ENCODE measurements at places on chromosomes 1 and 21. TPM values are rescaled to one million over a fixed set of nuclear protein-coding genes. Genes with fewer than 3 reads are reported as not detected.
A peak's percentile ranks its signal among the peaks of the same experiment; 100 is the strongest.

GRCh38 chr21:42237577-42237976, 18.6 kb downstream of the ABCG1 start:
- DNase-seq = no peak

DNA sequence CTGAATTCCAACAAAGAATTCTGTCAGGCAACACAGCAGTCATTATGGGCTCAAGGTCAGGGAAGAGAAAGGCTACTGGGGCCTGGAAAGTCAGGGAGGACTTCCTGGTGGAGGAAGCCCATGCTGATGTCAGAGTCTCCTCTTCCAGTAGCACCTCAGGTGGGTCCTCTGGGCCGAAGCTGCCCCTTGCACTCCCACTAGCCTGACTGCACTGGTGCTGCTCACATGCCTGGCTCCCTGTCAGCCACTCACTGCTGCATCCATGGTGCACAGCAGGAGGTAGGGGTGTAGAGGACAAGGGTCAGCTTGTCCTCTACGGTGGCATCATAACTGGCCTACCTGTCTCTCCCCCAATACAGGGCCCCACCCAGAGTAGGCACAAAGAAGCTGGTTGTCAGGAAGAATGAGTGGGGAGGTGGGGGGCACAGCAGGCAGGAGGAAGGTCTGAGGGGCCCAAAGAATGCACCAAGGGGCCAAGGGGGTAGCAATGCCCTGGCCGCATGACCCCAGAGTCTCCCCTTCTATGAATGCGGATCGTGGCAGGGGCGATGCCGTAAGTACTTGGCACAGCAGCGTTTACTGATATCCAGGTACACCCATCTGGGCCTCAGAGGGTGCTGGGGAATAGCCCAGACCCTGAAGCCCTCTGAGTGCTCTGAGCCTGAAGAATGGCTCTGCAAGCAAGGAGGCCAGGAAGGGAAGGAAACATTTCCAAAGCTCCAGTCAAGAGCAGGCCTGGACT, 80.3 kb downstream of the GLIS1 start:
- DNase-seq = no peak

DNA sequence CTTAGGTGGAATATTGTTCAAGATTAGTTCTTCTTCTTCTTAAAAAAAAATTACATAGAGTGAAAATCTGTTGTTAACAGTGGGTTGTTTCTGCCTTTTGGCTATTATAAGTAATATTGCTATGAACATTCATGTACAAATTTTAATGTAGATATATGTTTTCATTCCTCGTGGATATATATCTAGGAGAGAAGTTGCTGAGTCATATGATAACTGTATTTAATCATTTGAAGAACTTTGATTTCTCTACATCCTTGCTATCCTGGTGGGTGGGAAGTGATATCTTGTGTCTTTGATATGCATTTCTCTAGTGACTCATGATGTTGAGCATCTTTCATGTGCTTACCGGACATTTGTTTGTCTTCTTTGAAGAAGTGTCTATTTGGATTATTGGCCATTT, 29.9 kb downstream of the MAST2 start:
- no peak for DNase-seq

- no peak for DNase-seq
Observed at GRCh38 chr1:50426702-50427085, 3.5 kb upstream of the DMRTA2 start.

DNA sequence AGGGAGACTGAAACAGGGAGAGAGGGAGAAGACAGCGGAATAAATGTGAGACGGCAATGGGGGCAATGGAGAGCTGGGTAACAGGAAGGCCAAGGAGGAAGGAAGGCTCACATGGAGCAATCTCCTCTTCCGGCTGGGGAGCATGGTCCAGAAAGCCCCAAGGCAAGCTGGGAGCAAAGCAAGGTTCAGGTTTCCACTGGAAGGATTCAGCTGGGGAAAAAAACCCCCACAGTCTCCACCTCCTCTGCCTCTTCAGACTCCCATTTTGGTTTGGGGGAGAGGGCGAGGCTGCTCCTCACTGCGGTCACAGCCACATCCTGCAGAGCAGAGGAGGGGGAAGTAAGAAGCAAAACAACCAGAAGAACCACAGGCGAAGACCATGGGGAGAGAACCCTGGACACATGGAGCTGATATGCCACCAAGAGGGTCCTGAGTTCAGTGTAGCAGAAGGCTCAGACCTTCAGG, 650 bp downstream of the TNFAIP8L2 start:
- DNase-seq = peak; percentile 71

- DNase-seq = no peak
Observed at GRCh38 chr1:31295874-31296485, 608 bp downstream of the SNRNP40 start.

DNA sequence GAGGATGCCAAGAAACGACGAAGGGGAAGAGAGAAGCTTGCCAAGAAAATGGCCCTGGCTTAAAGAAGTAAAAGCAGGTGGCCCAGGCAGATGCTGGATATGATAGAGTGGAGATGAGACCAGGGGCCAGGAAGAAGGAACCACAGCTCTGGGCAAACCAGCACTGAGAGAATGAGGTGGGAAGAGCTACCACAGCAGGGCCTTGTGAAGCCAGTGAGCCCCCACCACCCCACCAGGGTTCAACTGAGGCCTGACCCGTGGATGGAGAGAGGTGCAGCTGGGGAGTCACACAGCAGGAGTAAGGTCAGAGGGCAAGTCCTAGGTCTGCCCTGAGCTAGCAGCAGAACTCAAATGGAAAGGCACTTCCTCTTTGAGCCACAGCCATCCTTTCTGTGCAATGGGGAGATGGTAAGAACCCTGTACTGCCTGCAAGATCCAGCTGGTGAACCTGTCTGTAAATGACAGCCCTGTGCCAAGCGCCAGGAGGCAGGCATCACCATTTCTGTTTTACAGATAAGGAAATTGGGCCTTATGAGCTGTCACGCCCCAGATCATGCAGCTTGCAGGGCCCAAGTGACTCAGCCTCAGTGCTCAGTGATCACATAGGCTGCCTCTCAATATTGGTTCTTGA, 8.5 kb downstream of the SH3BGRL3 start:
- peak; percentile 71 for DNase-seq

DNA sequence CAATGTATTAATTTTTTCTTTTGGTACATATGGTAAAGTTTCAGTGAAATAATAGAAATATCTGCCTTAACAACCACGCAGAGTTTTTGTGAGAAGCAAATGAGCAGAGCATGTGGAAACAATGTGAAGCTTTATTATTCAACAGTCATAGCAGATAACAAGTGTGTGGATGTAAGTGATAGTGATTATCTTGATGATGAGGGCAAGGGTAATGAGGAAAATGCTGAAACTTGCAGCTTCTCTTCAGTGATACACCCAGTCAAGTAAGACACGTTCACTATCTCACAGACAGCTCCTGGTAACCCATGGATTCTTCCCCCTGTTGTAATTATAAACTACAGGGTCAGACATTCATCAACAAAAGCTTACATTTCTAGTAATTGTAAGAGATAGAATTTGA, 14.6 kb upstream of the OR2L5 start:
- no peak for DNase-seq

GRCh38 chr21:16124378-16125138, 394.8 kb downstream of the USP25 start:
- no peak for DNase-seq

- no peak for DNase-seq
Observed at GRCh38 chr21:26385721-26386120, 187.4 kb downstream of the CYYR1 start.

OR2W3 gene
- total RNA-seq = 1.2 TPM

GRCh38 chr1:93604411-93604810, 77.2 kb downstream of the BCAR3 start:
- DNase-seq = no peak

DNA sequence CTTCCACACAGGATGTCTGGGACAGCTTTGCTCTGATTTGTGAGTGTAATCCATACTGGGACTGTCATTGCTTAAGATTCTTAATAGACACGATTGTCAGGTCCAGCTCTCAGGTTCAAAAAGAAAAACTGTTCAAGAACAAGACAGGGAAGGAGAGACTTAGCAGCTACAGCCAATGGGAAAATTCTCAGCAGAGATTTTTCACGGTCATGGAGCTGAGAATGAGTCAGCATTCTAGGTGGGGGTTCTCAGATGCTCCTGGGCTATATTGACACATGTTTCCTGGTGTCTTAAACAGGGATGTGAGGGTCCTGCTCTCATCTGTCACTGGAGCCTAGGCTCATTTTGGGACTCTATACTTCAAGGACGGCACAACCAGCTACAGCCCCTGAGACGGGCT, 318.3 kb downstream of the RRAGC start:
- no peak for DNase-seq

AMIGO1 gene
- 3.9 TPM for total RNA-seq

DNA sequence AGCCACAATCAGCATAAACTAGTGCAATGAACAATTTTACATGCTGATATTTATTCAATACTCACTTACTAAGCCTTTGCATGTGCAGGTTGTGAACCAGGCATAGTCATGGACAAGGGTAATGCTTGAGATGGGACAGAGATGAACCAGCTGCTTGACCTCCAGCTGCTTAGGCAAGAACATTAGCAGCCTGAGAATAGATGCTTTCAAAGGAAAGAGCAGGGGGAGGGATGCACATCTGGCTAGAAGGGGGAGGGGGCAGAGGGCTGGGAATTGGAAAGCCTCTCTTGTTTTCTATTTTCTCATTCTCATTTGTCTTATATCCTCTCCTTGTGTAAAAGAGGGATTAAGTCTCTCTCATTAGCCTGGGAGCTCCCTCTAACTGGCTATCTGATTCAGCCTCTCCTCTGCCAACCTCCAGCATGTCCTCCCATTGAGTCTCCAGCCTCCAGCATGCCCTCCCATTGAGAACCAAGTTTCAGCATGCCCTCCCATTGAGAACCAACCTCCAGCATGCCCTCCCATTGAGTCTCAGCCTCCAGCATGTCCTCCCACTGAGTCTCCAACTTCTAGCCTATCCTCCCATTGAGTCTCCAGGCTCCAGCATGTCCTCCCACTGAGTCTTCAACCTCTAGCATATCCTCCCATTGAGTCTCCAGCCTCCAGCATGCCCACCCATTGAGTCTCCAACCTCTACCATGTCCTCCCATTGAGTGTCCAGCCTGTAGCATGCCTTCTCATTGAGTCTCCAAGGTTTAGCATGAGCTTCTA, 38.4 kb upstream of the TRABD2B start:
- no peak for DNase-seq

DNA sequence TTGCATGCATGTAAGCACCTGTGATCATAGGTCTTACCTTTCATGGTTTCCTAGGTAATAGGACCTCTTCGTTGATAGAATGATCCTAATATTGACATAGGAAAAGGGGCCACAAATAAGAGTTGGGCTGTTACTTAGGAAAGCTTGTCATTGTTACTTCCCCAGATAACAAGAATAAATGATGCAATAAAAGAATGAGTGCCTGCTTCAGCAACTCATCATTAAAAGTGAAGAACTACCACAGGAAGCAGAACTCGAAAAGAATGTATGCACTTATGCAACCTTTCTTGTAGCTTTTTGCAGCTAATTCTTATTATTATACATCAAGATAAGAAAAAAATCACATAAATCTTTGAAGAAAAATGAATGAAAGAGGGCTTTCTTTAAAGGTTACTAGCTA, 548.6 kb downstream of the LTN1 start:
- no peak for DNase-seq

- DNase-seq = peak; percentile 66
Observed at GRCh38 chr1:206685334-206685768, 646 bp downstream of the MAPKAPK2 start.

PLEKHA6 gene
- 115 TPM for total RNA-seq

FAM163A gene
- 1.6 TPM for total RNA-seq

GRCh38 chr21:43767984-43768867, 7.9 kb downstream of the CSTB start:
- DNase-seq = peak; percentile 83

GRCh38 chr1:160795951-160796383, at the start of gene LY9:
LY9 (plus strand) TSS chr1:160796174; CDS start chr1:160796188, 14 bp downstream.
- DNase-seq = peak; percentile 67

PDE4DIP gene
- total RNA-seq = 49.3 TPM

DNA sequence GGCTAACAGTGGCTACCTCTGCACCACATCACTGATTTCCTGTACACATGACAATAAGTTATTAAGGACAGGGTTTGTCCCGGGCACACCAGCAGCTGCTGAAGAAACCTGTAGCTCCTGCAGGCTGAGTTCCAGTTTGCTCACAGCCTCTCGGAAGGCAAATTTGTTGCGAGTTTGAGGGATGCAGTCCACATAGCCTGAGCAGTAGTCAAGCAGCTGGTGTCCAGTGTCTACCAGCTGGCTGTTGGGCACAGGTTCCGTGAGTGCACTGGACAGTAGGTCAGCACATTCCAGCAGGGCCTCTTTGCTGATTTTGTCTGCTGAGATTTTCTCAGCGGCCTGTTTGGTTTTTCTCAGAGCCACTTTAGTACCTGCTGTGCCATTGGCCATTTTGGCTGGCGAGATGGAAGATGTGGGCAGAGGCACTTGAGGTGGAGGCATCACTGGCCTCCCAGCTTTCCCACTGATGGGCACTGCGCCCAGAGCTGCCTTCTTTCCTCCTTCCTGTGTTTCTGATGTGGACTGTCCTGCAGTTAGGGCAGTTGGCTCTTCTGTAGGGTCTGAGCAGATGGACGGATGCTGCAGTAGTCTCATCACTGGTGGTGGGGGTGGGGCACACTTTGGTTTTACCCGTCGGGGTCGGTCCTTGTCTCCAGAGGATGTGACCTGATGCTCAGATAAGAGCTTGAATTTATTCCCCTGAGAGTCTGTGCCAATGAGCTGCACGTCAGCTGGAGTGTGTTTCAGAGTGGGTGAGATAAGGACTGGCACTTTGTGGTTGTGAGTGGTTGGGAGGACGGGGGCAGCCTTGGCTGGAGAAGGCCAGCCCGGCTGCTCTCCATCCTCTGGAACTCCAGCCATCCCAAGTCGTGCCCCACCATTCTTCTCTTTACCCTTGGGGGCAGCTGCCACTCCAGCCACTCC, 26.1 kb downstream of the TOR3A start:
- no peak for DNase-seq

DNA sequence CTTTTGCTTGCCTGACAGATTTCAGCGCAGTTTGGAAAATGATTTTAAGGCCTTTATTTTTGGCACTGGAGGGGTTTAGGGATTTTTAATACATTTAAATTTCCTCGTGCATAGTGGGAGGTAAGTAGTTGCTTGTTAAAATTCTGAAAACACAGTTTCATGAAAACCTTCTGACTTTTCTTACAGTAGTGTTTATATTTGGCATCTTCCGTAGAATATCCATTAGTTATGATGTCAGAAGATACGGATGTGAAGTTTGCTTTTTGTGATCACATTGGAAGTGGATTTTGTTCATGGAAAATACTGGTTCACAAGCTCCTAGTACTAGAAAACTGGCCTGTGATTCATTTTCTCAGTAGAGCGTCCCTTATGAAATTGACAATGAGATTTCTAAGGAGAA, 1.3 kb downstream of the RABGAP1L start:
- DNase-seq = no peak

GRCh38 chr1:211378844-211379243, 52.2 kb downstream of the TRAF5 start:
- no peak for DNase-seq

IGSF8 gene
- 65.0 TPM for total RNA-seq

PAQR6 gene
- total RNA-seq = 1.9 TPM

FALEC gene
- not detected for total RNA-seq
